ENCODE measurements at places on chromosomes 2 and 18. TPM values are rescaled to one million over a fixed set of nuclear protein-coding genes. Genes with fewer than 3 reads are reported as not detected.

- DNase-seq: no peak
Observed at GRCh38 chr2:157894694-157895435, 18.7 kb upstream of the ACVR1 start.

GRCh38 chr18:48859311-48860268 is 91.2 kb downstream of the SMAD7 start:
- DNase-seq: no peak

- no peak for DNase-seq
Observed at GRCh38 chr18:13619505-13620205, 106.7 kb downstream of the FAM210A start.

DNA sequence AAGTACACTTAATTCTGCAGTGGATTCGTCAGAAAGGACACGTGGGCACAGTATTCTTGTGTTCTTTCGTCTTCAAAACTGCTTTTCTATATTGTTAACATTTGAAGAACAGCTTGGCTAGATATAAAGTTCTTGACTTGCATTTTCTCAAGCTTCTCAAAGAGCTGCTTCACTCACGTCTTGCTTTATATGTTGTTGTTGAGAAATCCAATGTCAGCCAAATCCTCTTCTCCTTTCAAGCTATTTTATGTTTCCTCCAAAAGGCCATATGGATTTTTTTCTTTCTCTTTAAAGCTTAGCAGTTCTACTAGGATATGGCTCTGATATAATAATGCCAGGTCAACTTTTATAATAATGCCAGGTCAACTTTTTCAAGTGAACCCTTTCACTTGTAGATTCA is 65.5 kb upstream of the CYP1B1 start:
- DNase-seq: no peak

TRABD2A gene
- 85.4 TPM for total RNA-seq

OR6B2 gene
- not detected for total RNA-seq

STEAP3 gene
- total RNA-seq: 13.2 TPM

MLPH gene
- 195 TPM for total RNA-seq
